Nephron progenitor cell (in vitro differentiated cells): ENCODE measurements at places on chromosomes 7 and 10.

GRCh38 chr10:106500041-106500924 is 664.2 kb downstream of the SORCS1 start:
- no peak for DNase-seq

DNA sequence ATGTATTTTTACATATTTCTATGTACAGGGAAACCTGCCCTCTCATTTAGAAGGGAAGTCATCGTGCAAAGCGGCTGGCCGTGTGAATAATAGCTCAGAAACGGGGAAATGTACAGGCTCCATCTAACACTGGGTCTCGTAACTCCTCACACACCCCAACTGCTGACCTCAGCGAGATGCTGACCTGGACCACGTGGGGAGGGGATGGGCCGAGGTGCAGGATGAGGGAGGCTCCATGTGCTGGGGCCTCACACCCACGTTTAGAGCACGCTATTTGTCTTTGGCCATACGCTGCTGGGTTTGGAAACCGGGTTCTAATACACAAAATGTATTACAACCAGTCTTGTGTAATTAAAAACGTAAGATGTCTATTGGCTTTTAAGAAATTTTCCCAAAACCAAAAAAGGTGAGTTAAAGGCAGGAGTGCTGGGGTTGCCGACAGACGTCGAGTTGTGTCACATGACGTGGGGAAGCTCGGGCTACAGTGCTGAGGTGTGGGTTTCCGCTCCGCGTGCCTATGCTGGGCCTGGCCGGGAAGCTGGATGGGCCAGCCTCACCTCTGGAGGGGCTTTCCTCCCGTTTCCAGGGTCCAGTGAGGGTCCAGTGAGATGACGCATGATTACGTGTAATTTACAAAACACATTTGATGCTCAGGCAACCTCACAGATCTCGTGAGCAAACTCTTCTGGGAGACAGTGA is 215.6 kb downstream of the DNAJB6 start:
- DNase-seq, result no peak

DNA sequence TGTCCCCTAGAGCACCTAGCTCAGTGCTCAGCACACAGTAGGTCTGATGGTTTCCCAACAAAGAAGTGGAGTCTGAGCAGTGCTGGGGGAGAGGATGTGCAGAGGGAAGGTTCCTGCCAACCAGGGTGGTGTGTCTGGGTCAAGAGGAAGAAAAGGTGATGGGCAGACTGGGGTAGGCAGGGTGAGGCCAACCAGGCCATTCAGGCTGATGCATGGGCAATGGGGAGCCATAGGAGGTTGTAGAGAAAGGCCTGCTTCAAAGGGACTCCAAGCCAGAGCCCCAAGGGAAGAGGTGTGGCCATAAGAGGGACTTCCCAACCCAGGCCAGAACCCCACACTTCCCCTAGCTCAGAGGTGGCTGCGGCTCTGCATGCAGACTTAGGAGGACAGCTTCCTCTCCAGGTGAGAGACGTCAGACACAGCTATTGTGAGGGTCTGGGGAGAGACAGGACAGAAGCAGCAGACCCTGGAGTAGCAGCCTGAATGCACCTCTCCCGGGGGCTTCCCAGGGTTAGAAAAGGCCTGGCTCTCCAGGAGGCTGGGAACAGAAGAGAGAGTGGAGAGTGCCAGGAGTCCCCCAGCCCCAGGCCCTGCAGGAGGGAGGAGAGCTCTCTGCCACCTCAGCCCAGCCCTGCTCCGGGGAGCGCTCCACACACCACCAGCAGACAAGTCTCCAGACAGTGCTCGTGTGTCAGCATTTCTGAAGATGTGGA is 87.4 kb upstream of the ZMIZ1 start:
- no peak for DNase-seq

DNA sequence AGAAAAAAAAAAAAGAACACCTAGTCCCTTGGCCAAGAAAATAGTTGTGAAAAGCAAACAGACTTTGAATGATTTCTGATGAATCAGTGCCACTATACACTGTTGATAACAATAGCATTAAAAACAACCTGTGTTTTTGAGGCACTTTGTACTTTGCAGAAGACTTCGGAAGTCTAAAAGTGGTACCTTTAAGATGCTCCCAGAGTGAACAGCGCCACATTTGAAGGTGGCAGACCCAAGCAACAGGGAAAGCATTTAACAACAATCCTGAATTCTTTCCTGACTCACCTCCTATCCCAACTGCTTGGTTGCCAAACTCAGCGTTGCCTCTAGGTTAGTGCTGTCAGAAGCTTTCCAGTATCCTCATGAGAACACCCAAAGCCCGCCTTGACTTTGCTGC is 102.5 kb upstream of the CCDC6 start:
- DNase-seq, result no peak

DNA sequence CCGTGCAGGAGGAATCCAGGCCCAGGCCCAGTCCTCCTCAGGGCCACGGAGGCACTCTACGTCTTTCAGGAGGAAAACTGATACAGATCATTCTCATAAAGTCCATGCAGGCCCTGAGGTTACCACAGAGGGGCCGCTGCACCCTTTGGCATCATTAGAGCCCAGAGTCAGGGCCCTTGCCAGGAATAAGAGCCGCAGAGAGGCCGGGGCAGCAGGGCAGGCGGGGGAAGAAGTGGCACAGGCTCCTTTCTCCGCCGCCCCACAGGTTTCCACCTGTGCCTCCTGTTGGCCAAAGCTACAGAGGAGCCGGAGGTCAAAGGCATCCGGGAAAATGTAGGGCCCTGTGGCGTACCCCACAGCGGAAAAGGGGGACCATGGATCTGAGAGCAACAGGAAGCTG is 366.6 kb upstream of the SHH start:
- DNase-seq, result no peak

DNA sequence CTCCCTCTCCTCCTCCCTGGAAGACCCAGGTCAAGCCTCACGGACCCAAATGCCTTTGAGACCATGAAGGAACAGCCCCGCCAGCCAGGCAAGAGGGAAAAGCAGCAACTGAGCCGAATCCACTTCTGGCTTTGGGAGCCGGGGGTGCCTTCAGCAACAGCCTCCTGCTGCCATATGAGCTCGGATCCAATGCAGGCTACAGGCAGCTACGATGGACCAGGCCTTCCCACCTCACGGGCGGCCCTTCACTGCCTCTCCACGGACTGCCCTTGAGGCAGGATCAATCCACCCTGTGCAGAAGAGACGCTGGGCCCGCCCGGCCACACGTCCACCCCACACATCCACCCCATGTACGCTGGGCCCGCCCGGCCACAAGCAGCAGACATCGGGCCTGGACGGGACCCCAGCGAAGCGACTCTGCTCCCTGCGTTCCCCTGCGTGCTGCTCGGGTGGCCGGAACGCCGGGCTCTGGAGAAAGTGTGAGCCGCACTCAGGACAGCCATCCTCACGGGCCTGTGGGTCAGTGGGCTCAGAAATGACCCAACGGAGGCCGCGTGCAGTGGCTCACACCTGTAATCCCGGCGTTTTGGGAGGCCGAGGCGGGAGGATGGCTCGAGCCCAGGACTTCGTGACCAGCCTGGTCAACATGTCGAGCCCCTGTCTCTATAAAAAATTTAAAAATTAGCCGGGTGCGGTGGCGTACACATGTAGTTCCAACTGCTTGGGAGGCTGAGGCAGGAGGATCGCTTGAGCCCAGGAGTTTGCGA is 82.0 kb downstream of the FOXL3 start:
- no peak for DNase-seq

DNA sequence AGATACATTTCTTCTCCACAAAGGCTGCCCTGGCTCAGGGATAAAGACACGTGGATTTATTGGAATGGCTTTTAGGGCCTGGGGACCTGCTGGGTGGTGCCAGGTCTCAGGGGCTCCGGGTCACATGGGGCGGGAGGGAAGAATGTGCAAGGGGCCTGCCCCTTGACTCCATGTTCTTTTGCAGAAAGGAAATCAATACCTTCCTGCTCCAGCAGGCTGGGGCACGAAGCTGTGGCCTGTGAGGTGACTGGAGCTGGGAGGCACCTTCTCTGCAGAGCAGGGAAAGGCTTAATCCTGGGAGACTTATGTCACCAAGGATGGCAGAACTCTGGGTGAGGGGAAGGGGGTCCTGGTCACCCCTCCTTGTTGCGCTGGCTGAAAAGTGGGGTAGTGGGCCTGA is 42.3 kb upstream of the GNA12 start:
- DNase-seq, result peak; percentile 37

- DNase-seq, result no peak
Measured at GRCh38 chr10:131771634-131772358, 129.0 kb upstream of the PPP2R2D start.

- DNase-seq, result no peak
Measured at GRCh38 chr10:89651916-89652573, 7.0 kb upstream of the PANK1 start.

- DNase-seq, result no peak
Measured at GRCh38 chr7:15567036-15567435, 5.2 kb upstream of the AGMO start.

DNA sequence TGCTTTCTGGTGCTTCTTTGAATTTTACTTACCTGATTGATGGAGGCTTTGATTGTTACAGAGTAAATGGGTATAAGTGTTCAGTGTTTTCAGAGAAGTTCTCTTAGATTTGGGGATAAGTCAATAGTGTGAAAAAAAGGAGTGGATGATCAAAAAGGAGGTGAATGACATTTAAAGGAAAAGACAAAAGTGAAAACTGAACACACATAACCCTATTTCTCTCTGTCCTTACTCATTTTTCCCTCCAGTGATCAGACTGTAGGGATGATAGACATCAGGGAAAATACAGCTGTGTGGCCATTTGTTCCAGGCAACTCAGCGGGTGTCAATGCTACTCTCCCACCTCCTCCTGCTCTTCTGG is 278 bp downstream of the CPA2 start:
- no peak for DNase-seq
